ENCODE measurements at places on chromosomes 5 and 9.

DNA sequence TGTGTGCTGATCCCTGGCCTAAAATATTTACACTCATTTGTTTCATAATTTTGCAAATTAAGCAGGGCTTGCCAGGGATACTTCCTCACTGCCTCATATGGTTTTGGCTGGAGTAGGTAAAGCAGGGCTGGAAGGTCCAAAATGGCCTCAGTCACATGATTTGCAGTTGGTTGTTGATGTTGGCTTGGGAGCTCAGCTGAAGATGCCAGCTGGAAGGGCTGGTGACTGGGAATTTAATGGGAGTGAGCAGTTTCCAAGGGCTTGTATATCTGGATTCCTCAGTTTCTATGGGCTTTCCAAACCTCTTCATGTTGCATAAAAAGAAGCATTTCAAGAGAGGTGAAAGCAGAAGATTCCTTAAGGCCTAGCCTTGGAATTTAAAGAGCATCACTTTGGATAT, 729.3 kb downstream of the CDH18 start:
- no peak for DNase-seq

- no peak for DNase-seq
These were observed 7.9 kb downstream of the MSX2 start for GRCh38 chr5:174732036-174733020.

DNA sequence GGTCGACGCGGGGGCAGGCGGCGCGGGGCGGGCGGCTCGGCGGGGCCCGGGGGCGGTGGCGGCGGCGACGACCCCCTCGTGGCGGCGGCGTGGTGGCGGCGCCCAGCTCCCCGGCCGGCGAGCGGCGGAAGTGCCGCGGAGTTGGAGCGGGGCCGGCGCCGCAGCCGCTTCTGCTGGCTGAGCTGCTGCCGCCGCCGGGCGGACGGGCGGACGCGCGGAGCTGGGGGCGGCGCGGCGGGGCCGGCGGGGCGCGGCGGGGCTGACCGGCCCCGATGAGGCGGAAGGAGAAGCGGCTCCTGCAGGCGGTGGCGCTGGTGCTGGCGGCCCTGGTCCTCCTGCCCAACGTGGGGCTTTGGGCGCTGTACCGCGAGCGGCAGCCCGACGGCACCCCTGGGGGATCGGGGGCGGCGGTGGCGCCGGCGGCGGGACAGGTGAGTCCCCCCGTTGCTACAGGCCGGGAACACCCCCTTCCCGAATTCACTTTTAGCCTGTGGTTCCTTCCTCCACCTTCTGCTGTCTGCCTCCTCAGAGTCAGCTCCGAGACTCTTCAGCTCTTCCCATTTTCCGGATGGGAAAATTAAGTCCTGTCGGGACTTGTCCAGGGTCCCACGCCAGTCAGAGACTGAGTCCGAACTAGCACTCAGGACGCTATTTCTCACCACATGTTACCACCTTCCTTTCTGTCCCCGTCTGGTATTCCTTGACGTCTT, at the start of gene GALNT10:
Gene GALNT10 (plus strand): TSS at position 139 of the 710 bp plus-strand sequence. CDS start 134 bp downstream, at position 273.
- DNase-seq = peak; percentile 30

- no peak for DNase-seq
These were observed 397.5 kb downstream of the HTR1A start for GRCh38 chr5:63564789-63565188.

GRCh38 chr5:121156565-121156964, 692.5 kb downstream of the PRR16 start:
- DNase-seq = no peak

GRCh38 chr5:138458384-138458783, 6.9 kb upstream of the EGR1 start:
- DNase-seq = no peak

- no peak for DNase-seq
These were observed 36.3 kb upstream of the SETD9 start for GRCh38 chr5:56873056-56873455.

All from T1000 (cell line).